ENCODE measurements at places on chromosomes 4 and X.

GRCh38 chr4:139642364-139642763 is 23.3 kb upstream of the MGST2 start:
- no peak for DNase-seq

DNA sequence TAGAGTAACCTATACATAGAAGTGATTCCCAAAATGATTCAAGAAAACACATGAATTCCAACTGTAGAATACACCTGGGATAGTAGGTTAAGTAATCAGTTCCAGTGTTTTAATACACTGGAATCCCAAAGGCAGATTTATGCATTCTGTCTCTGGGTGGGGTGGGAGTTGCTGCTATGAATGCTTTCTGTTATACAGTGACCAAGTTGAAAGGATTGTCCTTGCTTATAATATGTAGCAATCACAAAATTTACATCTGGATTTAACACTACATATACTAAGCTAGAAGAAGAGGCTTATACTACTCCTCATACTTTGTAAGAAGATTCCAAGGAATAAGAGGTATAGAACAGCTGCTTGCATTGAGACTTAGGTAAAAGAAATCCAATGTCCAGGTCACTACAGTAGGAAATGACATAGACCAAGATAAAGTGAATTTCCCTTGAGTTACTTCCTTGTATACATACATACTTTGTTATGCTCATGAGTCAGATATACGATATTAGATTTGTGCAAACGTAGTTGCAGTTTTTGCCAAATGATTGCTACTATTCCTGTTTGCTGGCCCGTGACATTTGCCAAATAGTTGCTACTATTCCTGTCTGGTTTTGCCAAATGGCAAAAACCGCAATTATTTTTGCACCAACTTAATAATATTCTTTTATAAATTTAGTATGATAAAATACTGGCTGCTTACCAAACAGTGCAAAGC is 210.5 kb upstream of the DIAPH2 start:
- no peak for DNase-seq

DNA sequence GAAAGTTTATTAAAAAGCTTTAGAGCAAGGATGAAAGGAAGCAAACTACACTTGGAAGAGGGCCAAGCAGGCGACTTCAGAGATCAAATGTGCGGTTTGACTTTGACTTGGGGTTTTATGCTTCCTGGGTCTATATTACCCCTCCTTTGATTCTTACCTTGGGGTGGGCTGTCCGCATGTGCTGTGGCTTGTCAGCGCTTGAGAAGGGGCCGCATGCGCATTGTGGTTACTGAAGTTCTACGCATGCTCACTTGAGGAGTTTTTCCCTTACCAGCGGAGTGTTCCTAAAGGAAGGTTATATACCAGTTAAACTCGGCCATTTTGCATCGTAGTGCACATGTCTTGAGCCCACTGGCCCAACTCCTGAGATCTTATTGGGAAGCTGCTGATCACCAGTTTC is 9.9 kb downstream of the ZNF157 start:
- DNase-seq = peak; percentile 90

DNA sequence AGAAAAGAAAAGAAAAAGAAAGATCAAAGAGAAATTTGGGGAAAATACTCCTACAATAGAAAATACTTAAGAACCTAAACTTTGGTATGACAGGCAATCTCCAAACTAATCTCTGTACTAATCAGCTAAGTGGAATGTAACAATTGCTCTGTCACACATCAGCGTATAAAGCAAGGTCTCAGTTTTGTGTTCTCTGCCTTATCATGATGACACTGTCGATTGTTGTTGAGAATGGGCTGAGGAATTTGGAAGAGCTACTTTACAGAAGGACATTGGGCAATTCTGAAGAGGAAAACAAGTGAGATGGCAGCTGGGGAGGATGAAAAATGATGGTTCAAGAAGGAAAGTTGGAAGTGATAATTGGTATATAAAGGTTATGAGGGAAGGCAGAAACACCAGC is 486.0 kb upstream of the HTR2C start:
- no peak for DNase-seq

DNA sequence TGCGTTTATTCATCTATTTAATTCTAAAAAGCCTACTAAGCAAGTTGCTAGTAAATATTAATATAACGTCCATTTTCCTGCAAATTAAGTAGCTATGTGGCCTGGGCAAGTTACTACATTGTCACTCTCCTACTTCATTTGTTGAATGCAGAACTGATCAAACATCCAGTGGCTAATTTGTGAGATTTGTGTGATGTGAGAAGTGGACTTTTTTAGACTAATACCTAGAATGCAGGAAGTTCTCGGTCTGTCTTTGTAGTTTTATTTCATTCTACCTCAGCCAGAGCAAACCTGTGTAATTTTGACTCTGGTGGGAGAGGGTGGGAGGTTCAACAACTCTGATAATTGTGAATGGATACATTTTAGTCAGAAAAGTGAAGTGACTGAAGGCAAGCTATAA is 840 bp downstream of the GUF1 start:
- no peak for DNase-seq

DNA sequence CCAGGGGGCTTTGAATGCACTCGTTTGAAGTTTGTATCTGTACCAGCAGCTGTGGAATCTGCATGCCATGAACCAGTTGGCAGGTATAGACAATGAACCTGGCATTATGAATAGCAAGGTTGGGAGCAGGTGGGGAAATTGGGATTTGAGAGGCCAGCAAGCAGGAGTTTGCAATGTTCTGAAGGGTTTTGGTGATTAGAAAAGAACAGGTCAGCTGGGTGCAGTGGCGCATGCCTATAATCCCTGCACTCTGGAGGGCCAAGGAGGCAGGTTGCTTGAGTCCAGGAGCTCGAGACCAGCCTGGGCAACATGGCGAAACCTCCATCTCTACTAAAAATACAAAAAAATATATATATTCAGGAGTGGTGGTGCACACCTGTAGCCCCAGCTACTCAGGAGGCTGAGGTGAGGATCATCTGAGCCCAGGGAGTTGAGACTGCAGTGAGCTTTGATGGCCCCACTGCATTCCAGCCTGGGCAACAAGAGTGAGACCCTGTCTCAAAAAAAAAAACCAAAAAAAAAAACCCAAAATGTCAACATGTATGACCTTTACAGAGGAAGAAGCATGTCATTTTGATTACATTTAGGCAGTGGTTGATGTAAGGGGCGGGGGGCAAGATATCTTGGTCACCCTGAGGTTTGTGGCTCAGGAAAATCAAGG is 63.9 kb downstream of the TSC22D3 start:
- DNase-seq = no peak

GRCh38 chr4:14265651-14266050 is 638.1 kb upstream of the BOD1L1 start:
- no peak for DNase-seq

Data from naive thymus-derived CD8-positive, alpha-beta T cell (primary cell).